ENCODE measurements at places on chromosomes 7 and 10.

DNA sequence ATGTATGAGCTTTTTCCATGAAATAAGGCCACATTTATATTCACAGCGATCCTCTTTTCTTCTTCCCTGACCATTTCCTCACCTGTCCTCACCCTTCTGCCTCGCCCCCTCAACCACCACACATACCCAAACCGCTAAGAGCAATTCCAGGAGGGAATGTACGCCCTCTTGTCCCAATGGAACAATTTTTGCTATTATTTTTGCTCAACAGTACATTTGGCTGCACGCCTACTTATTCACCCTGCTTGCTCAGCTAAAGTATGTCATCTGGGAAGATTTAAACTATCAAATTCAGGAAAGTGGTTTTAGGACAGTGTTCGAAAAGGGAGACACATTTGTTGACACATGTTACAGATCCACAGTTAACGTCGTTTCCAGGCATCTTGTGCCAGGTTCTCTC is 252.7 kb downstream of the NEBL start:
- DNase-seq: no peak

GRCh38 chr7:129680400-129680799 is 68.9 kb downstream of the NRF1 start:
- no peak for DNase-seq

- DNase-seq: no peak
Observed at GRCh38 chr10:74238031-74238431, 87.0 kb downstream of the ADK start.

DNA sequence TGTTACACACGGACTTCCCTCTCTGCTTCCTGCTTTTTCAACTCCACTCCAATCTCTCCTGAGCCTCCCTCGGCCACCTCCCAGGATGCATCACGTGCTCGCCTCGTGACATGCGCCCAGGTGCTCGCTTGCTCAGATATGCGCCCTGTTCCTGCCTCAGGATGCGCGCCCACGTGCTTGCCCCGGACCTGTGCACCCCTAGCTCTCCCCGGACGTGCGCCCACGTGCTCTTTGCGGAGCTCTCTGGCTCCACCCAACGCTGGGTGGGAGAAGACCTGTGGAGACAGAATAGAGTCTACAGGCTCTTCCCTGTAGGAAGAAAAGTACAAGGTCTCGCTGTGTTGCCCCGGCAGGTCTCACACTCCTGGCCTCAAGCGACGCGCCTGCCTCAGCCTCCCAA is 23.1 kb downstream of the PARD3 start:
- DNase-seq: no peak

DNA sequence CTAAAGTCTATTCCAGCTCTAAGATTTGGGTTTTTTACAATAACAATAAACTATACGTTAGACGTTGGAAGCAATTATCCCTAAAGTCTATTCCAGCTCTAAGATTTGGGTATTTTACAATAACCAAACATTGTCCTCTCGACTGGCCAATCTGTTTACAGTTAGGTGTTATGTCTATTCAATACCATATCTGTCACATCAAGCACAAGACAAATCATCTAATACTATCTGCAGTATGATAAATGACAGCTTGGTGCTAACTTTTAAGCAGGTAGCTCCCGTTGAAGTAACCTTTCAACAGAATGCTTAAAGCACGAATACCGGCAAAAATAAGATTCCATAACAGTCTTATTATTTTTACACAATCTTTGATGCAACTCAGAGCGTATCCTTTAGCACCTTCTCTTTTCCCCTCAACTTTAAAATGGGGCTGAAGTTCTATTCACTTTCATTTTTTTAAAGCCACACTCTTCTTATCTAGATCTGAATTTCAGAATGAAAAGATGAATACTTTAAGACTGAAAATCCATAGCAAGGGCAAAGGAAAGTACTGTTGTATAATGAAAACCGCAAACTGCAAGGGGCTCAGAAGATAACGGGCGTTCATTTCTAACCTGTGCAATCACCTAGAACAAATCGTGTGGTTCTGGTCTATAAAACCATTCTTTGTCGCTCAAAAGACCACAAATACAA is 925 bp downstream of the H2AZ2 start:
- no peak for DNase-seq

DNA sequence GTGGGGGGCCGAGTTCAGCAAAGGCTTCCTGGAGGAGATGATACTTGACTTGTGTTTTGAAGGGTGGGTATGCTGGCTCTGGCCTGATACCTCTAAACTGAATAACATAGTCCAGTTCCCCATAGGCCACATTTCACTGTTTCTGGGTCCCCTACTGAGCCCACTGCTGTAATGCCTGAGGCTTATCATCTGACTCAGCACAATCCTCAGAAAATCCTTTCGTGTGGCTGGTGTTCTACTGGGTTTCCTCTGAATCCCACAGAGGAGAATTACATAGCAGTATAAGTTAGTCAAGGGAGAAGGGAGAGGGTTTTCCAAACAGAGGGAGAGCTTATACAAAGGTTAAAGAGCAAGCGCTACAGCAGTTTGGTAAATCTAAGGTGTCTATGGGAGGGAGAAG is 2.8 kb upstream of the R3HCC1L start:
- no peak for DNase-seq

DNA sequence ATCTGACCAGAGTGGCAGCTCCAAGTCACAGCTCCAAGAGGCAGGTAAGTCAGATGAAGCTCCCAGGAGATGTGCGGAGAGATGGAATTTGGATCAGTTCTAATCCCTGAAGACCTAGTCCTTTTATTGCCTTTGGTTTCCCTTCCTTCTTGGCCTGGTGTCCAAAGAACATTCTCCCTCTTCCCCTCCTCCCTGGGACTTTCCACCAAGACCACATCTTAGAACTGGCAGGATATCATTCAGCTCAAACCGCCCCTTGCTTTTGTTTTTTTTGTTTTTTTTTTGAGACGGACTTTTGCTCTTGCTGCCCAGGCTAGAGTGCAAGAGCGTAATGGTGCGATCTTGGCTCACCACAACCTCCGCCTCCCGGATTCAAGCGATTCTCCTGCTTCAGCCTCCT is 190.8 kb downstream of the GFRA1 start:
- DNase-seq: no peak

DNA sequence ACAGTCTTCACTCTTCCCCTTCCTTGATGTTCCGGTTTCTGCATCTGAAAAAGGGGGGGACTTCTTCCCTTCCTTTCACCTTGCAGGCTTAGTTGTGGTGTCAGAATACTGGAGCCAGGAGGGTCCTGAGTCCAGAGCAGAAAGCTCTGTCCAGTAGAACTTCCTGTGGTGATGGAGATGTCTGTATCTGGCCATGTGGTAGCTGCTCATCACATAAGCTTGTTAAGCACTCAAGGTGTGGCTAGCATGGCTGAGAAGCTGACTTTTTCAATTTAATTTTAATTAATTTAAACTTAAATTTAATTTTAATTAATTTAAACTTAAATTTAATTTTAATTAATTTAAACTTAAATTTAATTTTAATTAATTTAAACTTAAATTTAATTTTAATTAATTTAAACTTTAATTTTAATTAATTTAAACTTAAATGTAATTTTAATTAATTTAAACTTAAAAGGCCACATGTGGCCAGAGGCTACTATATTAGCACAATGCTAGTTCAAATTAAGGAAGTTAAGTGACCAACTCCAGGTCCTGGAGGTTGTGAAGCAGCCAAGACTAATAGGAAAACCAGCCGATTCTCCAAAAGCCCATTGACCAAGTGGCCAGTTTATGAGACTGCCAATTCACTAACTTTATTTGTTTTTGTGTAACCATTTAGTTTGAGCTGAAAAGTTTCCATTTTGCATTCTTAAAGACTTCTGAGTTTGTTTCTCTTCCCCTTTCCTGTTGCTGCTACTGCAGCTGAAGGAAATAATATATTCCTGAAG is 16.3 kb downstream of the MSRB2 start:
- DNase-seq: no peak

DNA sequence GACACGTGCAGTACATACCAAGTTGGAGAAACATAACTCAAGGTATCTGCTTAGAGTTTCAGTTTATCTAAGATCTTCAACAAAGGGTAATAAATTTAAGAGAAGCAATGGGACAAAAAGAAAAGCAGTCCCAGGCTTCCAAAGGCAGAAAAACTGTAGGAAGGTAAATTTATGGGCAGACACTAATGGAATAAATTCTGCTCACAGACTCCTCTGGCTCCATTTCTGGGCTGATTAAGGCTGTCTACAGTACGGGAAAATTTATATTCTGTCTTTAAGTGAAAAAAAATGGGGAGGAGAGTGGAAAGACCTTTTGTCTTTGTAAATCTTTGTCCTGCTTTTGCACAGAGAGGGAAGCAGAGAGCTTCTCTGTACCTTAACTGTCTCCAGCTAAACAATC is 587.5 kb upstream of the IGFBP3 start:
- no peak for DNase-seq

DNA sequence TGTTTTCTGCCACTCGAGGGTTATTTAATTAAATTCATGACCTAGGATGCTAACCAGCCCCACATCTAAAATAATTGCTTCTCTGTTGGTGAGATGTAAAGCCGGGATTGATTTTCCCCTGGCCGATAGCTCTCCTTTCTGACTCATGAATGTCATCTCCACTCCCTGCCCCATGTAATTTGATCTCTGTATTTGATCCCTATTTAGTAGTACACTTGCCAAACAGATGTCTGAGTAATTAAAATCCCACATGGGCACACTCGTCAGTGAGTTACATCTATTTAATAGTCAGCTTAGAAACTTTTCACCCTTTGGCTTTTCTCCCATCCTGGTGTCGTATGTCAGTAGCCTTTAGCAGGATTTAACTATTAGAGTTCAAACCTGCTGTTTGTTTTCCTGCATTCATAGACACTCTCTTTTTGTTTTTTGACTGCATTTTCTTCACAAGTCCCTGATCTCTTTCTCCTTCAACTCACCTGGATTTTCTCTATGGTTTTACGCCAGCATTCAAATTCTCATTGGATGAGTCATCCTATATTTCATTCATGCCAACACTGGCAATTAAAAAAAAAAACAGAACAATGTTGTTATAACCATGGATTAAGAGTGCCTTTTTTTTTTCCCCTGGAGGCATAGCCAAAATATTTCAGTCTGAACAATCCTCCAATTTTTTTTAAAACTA is 82.7 kb downstream of the SPAG6 start:
- DNase-seq: peak; percentile 88

- DNase-seq: no peak
Observed at GRCh38 chr7:122412441-122412840, 107.9 kb upstream of the FEZF1 start.

- DNase-seq: no peak
Observed at GRCh38 chr10:35465673-35466072, 129.4 kb downstream of the CCNY start.

GRCh38 chr7:155097338-155097737 is 27.2 kb downstream of the HTR5A start:
- DNase-seq: no peak

- DNase-seq: no peak
Observed at GRCh38 chr10:118950190-118950680, 79.3 kb upstream of the NANOS1 start.

GRCh38 chr7:26284995-26285632 is 6.5 kb upstream of the SNX10 start:
- DNase-seq: no peak

GRCh38 chr10:121437596-121437995 is 160.6 kb downstream of the FGFR2 start:
- DNase-seq: no peak

DNA sequence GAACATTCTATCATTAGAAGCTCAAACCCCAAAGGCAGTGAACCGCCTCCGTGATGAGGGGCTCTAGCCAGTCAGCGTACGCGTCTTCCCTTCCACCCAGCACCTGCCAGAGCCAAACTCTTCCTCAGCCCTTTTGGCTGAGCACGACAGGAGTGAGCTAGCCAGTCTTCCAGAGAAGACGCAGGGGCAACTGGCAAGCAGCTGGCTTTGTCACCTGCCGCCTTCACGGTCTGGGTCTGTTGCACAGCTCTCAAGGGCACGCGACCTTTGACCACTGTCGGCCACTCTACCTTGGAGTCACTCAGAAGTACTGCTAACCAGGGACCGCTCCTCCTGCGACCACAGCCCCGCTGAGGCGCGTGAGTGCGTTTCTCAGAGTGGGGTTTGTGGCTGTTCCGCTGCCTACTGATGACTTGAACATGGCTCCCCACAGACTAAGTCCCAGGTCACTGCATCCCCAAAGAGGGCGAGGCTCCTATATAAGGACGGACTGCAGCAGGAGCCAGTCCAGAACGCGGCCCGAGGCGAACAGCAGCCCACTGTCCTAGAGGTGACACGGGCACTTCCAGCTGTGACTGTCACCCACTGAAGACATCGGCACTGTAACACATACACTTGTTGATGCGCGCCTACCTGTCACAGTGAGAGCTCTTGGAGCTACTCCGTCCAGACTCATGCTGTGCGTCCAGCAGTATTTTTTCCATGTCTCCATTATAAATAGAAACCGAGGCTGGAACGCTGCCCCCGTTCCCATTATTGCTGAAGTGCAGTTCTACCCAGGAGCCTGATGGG is 8.4 kb downstream of the BNIP3 start:
- no peak for DNase-seq

DNA sequence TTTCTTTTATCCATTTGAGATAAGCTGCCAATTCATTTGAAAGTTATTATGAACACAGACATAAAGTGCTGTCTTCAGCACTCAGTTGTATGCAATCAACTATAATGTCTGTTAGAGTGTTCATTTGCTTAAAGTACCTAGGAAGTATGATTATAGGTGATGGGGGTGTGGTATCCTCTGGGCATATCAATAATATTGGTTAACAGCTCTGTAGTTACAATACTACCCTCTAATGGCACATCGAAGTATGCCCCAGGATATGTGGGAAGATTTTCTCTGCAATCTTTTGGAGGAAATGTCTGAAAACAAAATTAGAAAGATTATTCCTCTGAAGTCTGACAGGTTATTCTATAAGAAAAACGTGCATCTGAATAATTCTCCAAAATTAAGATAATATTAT is 429.7 kb downstream of the ARL4A start:
- no peak for DNase-seq

DNA sequence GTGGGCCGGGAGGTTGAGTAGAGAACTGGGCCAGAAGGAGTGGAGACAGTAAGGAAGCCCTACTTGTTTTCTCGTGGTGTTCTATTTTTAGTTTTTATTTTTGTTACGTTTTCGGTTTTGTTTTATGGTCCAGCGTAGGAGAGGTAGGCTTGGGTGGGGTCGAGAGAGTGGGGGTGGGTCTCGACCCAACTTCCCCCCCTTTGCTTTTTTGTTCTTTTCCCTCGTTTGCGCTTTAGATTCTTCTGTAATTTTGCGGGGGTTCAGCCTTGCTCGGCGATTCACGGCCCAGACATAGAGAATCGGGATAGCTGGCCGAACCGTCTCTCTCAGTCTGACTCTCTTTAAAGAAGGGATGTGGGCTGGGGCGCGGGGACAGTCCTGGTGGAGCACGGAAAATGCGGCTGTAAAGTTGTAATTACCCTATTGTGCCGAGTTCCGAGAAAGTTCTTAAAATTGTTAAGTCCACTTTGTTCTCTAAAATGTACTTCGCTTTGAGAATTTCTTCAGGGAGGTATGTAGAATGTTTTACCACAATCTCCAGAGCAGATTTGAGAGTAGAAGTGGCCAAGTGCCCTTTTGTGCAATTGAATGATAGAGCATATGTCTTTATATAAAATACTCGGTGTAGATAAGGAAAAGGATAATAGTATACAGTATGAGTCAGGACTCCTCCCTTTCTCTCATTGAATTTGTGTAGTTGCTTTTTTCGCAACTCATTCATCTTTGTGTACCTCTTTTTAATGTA is 816 bp downstream of the DMTF1 start:
- DNase-seq: no peak
